Activated CD4-positive, alpha-beta T cell treated with anti-CD3 and anti-CD28 coated beads for 36 hours (primary cell): ENCODE measurements at places on chromosomes 16 and 17. TPM values are rescaled to one million over a fixed set of nuclear protein-coding genes. Genes with fewer than 3 reads are reported as not detected.
A peak's percentile ranks its signal among the peaks of the same experiment; 100 is the strongest.

KRT222 gene
- total RNA-seq = not detected

GRCh38 chr16:84139628-84140258 is 5.2 kb downstream of the HSDL1 start:
- DNase-seq = no peak

DNA sequence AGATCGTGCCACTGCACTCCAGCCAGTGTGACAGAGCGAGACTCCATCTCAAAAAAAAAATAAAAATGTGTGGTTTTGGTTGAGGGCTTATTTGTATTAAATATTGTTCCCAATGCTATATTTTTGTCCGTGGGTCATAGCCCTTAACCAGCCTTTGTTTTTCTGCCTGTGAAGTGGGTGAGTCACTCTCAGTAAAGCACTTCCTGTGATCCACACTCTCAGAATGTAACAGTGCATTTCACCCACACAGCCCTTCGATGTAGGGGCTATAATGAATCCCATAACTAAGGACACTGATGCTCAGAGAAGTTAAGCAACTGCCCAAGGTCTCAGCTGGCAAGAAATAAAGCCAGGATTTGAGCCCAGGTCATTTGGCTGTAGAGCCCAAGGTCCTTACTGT is 34.7 kb upstream of the POLR3E start:
- DNase-seq = peak; percentile 13

DNA sequence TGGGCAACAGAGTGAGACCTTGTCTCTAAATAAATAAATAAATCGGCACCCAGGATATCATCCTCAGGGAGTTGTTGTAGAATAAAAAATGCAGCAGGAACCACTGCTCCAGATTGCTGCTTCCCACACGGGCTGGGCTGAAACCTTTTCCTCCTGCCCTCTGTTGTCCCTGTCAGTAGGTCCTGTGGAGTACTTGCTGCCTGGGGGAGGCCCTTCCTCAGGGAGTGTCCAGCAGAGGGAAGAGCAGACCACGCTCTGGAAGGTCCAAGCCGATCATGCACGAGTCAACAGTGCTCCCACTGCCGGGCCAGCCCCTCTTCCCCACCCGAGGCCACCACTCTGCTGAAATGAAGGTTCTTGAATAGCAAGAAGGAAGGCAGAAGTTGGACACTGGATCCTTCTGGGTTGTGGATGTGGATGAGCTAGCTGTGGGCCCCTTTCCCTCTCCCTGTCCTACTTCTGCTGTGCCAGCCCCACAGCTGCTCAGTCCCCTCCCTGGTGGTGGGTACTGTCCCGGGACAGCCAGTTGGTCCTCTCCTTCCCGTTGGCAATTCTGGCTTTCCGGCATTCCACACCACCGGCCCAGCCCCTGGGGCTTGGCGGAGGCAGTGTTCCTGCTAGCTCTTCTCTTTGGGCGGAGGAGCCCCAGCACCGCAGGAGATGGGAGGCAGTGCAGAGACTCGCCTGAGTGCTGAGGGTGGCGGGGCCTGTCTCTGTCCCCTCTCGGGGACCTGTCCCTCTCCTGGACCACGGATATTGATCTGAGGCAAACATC is 10.8 kb downstream of the CDK5R1 start:
- DNase-seq = no peak

- no peak for DNase-seq
Measured at GRCh38 chr17:66614469-66614868, 220.4 kb upstream of the CACNG5 start.

GRCh38 chr16:78196502-78196901 is 97.0 kb downstream of the WWOX start:
- DNase-seq = no peak
